ENCODE measurements at places on chromosomes 4 and X.

- DNase-seq: no peak
Measured at GRCh38 chrX:112053169-112053568, 29.4 kb downstream of the TRPC5 start.

- DNase-seq: no peak
Measured at GRCh38 chrX:7076245-7076661, 71.3 kb upstream of the STS start.

DNA sequence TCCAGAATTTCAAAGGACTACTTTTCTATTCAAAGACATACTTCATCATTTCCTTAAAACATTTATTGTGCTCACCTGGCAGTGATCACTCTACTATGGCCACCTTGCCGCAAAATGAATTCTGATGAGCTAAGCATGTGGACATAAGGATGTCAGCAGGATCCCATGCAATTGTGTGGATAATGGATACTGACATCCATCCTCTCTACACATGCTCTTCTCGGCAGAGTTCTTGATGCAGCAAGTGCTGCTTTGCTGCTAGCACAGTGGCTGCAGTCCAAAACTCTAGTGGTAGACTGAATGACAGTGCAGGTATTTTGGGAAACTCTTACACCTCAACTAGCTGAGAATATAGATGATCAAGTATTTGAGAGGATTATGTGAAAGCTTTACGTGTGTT, 168.0 kb downstream of the BANK1 start:
- no peak for DNase-seq

- no peak for DNase-seq
Measured at GRCh38 chr4:107780665-107781064, 44.1 kb upstream of the SGMS2 start.

DNA sequence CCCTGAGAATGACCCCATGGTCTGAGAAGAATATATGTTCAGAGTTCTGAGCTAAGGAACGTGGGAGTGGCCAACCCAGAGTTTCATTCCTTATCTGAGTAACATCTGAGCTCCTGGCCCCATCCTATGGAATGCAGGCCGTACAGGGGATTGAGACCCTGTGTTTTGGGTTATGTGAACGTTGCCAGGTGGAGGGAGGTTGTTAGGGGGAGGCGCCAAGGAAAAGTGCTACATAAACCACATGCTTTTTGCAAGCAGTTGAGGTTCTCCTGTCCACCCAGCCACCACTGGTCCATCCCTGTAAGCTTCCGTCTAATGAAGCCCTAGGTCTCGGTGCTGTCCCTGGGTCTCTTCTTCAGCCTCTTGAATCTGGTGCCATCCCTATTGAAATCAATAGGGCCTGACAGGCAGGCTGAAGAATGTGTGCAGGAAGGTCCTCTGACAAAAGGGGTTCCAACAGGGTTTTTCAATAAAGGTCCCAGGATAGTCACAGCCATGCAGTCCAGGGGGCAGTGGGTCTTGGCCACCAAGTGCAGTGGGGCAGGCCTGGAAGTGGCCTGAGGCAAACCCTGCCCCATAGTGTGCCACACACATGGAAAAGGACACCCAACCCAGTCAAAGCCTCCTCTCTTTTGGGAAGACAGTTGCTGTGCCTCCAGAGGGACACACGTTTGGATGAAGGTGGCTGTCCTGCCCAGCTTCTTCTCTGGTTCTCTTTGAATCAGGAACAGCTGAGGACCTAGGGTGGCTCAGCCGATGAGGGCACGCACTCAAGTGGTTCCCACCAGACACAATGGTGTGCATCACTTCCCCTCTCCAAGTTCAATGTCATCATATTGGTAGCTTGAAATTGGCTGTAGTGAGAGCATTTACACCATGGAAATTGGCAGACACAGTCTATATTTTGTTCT, 53.5 kb downstream of the HTRA3 start:
- DNase-seq: no peak

GRCh38 chr4:3847211-3847940, 81.2 kb downstream of the ADRA2C start:
- DNase-seq: no peak

DNA sequence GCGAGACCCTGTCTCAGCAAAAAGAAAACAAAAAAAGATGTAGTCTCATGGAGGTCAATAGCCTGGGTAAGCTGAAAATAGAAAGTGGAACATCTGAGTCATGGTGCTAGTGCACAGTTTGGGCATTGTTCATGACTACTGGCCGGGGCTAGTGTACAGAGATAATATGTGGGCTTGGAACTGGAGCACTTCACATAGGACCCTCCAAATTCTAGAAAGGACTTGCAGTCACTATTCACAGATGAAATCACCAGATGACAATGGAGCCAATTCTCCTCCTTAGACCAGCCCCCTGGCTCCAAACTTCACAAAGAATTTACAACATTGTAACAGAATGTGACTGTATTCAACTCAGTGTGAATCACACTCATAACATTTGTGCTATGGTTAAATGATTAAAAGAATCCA, 367.8 kb upstream of the SLC7A11 start:
- no peak for DNase-seq
